ENCODE measurements at places on chromosomes 5 and 9. TPM values are rescaled to one million over a fixed set of nuclear protein-coding genes. Genes with fewer than 3 reads are reported as not detected.

GRCh38 chr9:89529243-89530035 is 31.5 kb upstream of the SEMA4D start:
- no peak overlapping the region for H3K4me3 ChIP-seq
- peaks cover 3% of the 10 kb centered on the region for H3K4me1 ChIP-seq
- peak overlapping the region; percentile 81 for H3K27ac ChIP-seq
- H3K36me3 ChIP-seq = no peaks in the 10 kb centered on the region

GRCh38 chr5:86626149-86626548 is 8.4 kb downstream of the COX7C start:
- no peaks in the 10 kb centered on the region for H3K4me1 ChIP-seq
- peaks cover 4% of the 10 kb centered on the region for H3K27me3 ChIP-seq
- no peak overlapping the region for H3K27ac ChIP-seq
- no peak for DNase-seq
- H3K36me3 ChIP-seq = peaks cover 8% of the 10 kb centered on the region
- H3K4me3 ChIP-seq = no peak overlapping the region

- H3K36me3 ChIP-seq = no peaks in the 10 kb centered on the region
- H3K4me1 ChIP-seq = peaks cover 77% of the 10 kb centered on the region
- H3K27me3 ChIP-seq = no peaks in the 10 kb centered on the region
- H3K27ac ChIP-seq = peak overlapping the region; percentile 95
These were observed 9.7 kb upstream of the RALGDS start for GRCh38 chr9:133130685-133131244.

DNA sequence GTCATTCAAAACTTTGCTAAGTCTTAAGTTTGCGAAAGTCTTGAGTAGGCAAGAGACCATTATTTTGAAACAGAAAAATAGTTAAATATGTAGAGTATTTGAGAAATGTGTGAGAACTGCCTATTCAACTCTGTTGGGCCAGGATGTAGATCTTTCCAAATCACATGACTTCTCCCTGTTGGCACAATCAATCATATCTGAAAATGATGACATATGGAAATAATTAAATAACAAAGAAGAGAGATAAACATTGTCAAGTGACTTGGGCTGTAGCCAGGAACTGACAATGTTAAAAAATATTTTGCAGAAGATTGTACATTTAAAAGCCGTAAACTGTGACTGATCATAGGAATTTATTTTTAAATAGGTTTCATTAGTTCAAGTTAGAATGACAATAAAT is 104.6 kb upstream of the IL6ST start:
- H3K27me3 ChIP-seq = no peaks in the 10 kb centered on the region
- DNase-seq = no peak
- H3K4me3 ChIP-seq = no peak overlapping the region
- H3K27ac ChIP-seq = no peak overlapping the region

The PCDHGC3 gene
- 52.5 TPM for total RNA-seq

DNA sequence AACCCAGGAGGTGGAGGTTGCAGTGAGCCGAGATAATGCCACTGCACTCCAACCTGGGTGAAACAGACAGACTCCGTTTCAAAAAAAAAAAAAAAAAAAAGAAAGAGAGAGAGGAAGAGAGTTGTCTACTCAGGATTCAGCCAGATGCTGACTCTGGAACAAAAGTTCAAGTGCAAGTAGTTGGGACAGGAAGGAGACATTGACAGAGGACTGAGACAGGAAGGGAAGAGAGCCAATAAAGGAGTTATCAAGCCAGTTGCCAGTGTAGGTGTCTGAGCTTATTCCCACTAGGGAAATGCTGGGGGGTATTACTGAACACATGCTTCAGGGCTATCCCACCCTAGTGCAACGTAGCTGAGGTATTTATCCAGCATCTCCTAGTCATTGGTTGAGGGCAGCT is 147.7 kb upstream of the SLC1A3 start:
- H3K36me3 ChIP-seq = no peaks in the 10 kb centered on the region
- H3K27ac ChIP-seq = no peak overlapping the region
- H3K4me3 ChIP-seq = no peak overlapping the region
- no peaks in the 10 kb centered on the region for H3K27me3 ChIP-seq
- no peaks in the 10 kb centered on the region for H3K4me1 ChIP-seq

GRCh38 chr5:143418140-143418866 is 14.8 kb upstream of the NR3C1 start:
- DNase-seq = no peak
- no peak overlapping the region for H3K27ac ChIP-seq
- no peak overlapping the region for H3K4me3 ChIP-seq
- no peaks in the 10 kb centered on the region for H3K27me3 ChIP-seq
- no peaks in the 10 kb centered on the region for H3K36me3 ChIP-seq
- H3K4me1 ChIP-seq = no peaks in the 10 kb centered on the region

- H3K36me3 ChIP-seq = peaks cover 20% of the 10 kb centered on the region
- no peak overlapping the region for H3K27ac ChIP-seq
- DNase-seq = no peak
- H3K27me3 ChIP-seq = no peaks in the 10 kb centered on the region
- H3K4me1 ChIP-seq = peaks cover 42% of the 10 kb centered on the region
These were observed 8.2 kb downstream of the PDLIM7 start for GRCh38 chr5:177489119-177489716.

The F2R gene
- 13.0 TPM for total RNA-seq

DNA sequence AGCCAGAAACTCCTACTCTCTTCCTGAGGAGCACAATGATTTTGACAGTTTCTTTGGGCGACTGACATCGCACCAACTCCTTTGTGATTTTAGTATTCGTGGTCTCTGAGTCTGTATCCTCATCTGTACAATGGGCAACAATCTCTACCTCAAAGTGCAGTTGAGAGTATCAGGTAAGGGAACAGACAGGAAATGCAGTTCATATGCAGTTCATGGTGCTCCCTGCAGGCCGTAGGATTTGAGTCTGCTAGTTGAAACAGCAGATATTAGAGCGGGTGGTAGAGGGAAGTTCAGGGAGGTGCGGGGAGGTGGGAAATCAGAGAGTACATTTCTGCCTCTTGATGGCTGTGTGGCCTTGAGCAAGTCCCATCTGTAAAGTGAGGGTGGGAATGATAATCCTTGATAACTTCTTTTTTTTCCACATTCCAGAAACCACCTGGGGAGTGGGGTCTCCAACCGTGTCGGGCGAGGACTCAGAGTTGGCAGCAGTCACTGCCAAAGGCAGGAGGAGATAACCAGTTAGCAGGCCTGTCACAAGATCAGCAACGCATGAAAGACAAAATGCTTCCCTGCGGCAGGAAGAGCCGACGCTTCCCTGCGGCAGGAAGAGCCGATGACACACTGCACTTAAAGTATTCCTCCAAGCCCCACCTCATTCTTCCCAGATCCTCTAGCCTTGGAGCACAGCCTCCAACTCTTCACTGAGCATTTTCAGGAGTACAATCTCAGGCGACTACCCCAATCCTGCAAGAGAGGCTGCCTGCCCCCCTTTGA is 6.0 kb upstream of the NEK6 start:
- H3K36me3 ChIP-seq = no peaks in the 10 kb centered on the region
- H3K27ac ChIP-seq = no peak overlapping the region
- H3K4me1 ChIP-seq = peaks cover 5% of the 10 kb centered on the region
- H3K27me3 ChIP-seq = no peaks in the 10 kb centered on the region
- DNase-seq = no peak

- H3K27me3 ChIP-seq = no peaks in the 10 kb centered on the region
- H3K27ac ChIP-seq = no peak overlapping the region
- peaks cover 18% of the 10 kb centered on the region for H3K4me1 ChIP-seq
- DNase-seq = no peak
- H3K36me3 ChIP-seq = no peaks in the 10 kb centered on the region
These were observed 58.9 kb downstream of the TTC39B start for GRCh38 chr9:15248081-15248480.

- no peak overlapping the region for H3K27ac ChIP-seq
- DNase-seq = no peak
These were observed 166.8 kb downstream of the ARHGEF28 start for GRCh38 chr5:73792687-73793320.

The RASGRF2 gene
- 0.49 TPM for total RNA-seq

GRCh38 chr9:111237447-111237846 is 92.6 kb downstream of the OR2K2 start:
- no peak overlapping the region for H3K27ac ChIP-seq

DNA sequence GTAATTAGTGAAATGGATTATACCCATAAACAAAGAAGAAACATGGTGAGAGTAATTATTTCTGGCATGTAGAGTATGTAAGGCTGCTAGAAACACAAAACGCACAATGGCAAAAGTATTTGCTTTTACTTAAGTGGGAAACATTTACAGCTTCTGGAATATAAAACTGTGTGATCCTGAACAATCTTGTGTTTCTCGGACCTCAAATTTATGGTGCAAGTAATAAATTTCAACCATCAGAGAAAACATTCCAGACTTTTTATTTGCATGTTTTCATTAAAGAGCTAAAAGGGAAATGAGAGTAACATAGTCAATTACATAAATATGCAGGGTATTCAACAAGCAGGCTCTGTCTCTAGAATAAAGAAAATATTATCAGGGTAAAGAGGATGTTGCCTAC is 17.2 kb upstream of the PRR16 start:
- DNase-seq = no peak
- no peaks in the 10 kb centered on the region for H3K27me3 ChIP-seq
- no peak overlapping the region for H3K4me3 ChIP-seq
- no peaks in the 10 kb centered on the region for H3K4me1 ChIP-seq
- no peak overlapping the region for H3K27ac ChIP-seq
- no peaks in the 10 kb centered on the region for H3K36me3 ChIP-seq

GRCh38 chr5:139829471-139829870 is 33.9 kb downstream of the PSD2 start:
- no peaks in the 10 kb centered on the region for H3K4me1 ChIP-seq
- no peaks in the 10 kb centered on the region for H3K36me3 ChIP-seq
- H3K27ac ChIP-seq = no peak overlapping the region
- H3K4me3 ChIP-seq = no peak overlapping the region

The PCDHGA9 gene
- total RNA-seq = 5.5 TPM

GRCh38 chr5:159095866-159096242 is 3.9 kb downstream of the EBF1 start:
- no peak for DNase-seq
- peaks cover 10% of the 10 kb centered on the region for H3K4me1 ChIP-seq
- H3K36me3 ChIP-seq = no peaks in the 10 kb centered on the region
- H3K27me3 ChIP-seq = peaks cover 16% of the 10 kb centered on the region
- H3K4me3 ChIP-seq = peak overlapping the region; percentile 46

DNA sequence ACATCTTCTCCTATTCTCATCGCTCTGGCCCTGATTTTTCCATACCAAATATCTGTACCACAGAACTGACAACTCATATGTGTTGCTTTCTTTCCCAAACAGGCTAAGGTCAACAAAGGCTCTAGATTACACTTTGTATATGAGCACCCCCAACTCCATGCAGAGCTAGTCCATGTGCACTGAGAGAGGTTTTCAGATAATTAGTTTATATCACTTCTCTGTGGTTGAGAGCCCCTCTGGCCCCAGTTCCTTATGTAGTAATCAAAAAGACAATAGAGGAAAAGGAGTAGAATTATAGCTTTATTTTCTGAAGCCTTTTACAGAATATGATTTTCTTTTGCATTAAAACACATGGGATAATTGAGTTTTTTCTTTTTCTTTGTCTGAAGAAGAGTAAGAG is 120.0 kb downstream of the TRIO start:
- H3K4me3 ChIP-seq = no peak overlapping the region
- H3K27me3 ChIP-seq = no peaks in the 10 kb centered on the region
- no peaks in the 10 kb centered on the region for H3K36me3 ChIP-seq
- no peak for DNase-seq
- H3K27ac ChIP-seq = no peak overlapping the region
- H3K4me1 ChIP-seq = peaks cover 14% of the 10 kb centered on the region

- H3K27ac ChIP-seq = no peak overlapping the region
- no peak overlapping the region for H3K4me3 ChIP-seq
- H3K36me3 ChIP-seq = no peaks in the 10 kb centered on the region
These were observed 125.3 kb upstream of the SAP30L start for GRCh38 chr5:154320224-154321089.

The IL5 gene
- total RNA-seq = not detected

The ACOT12 gene
- not detected for total RNA-seq

The DIPK1B gene
- total RNA-seq = 1.1 TPM

GRCh38 chr5:80701597-80701996 is 46.8 kb upstream of the DHFR start:
- no peak for DNase-seq
- H3K27ac ChIP-seq = no peak overlapping the region
- H3K4me3 ChIP-seq = no peak overlapping the region
- H3K36me3 ChIP-seq = no peaks in the 10 kb centered on the region
- H3K27me3 ChIP-seq = no peaks in the 10 kb centered on the region

The SLC4A9 gene
- not detected for total RNA-seq

- H3K27me3 ChIP-seq = no peaks in the 10 kb centered on the region
- no peak overlapping the region for H3K4me3 ChIP-seq
- no peaks in the 10 kb centered on the region for H3K4me1 ChIP-seq
- DNase-seq = no peak
- no peaks in the 10 kb centered on the region for H3K36me3 ChIP-seq
These were observed 106.4 kb upstream of the ASTN2 start for GRCh38 chr9:117521293-117521692.

DNA sequence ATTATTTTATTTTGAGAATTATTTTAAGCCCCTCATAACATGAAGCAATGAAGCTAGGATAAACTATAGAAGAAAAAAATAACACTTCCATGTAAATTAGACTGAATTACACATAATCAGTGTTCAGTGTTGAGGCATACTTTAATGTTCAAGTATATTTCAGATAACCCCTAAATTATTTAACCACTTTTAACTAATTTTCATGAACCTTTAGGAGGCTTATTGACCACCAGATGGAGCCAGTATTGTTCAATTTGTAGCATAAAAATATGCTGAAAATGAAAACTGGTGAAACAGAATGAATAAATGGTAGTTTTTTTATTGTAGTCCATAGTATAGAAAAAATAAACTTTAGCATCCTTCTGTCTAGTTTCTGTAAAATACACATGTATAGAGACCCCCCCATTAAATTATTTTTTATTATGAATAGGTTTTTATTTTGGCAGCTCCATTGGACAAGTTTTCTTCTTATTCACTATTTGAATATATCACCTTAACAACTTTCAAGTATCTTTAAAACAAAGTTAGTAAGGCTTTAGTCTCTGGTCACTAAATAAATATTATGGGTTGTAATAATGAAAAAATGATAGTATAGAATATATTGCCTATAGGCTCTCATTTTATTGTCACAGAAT is 190.1 kb downstream of the CWC27 start:
- no peak for DNase-seq
- H3K36me3 ChIP-seq = no peaks in the 10 kb centered on the region
- H3K4me1 ChIP-seq = no peaks in the 10 kb centered on the region
- H3K27ac ChIP-seq = no peak overlapping the region

DNA sequence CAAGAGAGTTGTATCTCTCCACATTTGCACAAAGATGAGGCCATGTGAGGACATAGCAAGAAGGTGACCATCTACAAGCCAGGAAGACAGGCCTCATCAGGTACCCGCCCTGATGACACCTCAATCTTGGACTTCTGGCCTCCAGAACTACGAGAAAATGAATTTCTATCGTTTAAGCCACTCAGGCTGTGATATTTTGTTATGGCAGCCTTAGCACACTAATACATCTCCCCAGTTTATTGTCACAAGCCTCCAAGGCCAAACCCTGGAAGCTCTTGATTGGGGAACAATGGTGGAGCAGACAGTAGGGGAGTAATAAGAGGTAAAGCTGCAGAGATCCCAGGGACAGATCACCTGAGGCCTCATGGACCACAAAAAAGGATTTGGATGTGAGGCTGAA is 7.7 kb upstream of the P4HA2 start:
- H3K36me3 ChIP-seq = no peaks in the 10 kb centered on the region
- no peak for DNase-seq
- H3K27me3 ChIP-seq = no peaks in the 10 kb centered on the region
- no peak overlapping the region for H3K27ac ChIP-seq
- no peak overlapping the region for H3K4me3 ChIP-seq

Measured in esophagus squamous epithelium (tissue), 5 donors.